ENCODE measurements at places on chromosomes 12 and 14. TPM values are rescaled to one million over a fixed set of nuclear protein-coding genes. Genes with fewer than 3 reads are reported as not detected.

Gene KCNH5
- under 0.01 TPM for total RNA-seq

Gene SYNDIG1L
- not detected for total RNA-seq

Gene CMA1
- not detected for total RNA-seq

Gene SIX6
- not detected for total RNA-seq

Gene CCDC177
- total RNA-seq, result not detected

Gene BICDL1
- total RNA-seq, result 0.46 TPM

Gene ITPR2
- total RNA-seq, result 98.6 TPM

Gene SERPINA12
- total RNA-seq, result not detected

Gene ZDHHC22
- total RNA-seq, result not detected

Data from smooth muscle cell of the umbilical artery (primary cell).